AG08395 (cell line): ENCODE measurements at places on chromosomes 13 and 19.
A peak's percentile ranks its signal among the peaks of the same experiment; 100 is the strongest.

GRCh38 chr19:2385053-2385721 is 25.1 kb downstream of the TMPRSS9 start:
- DNase-seq = peak; percentile 80

DNA sequence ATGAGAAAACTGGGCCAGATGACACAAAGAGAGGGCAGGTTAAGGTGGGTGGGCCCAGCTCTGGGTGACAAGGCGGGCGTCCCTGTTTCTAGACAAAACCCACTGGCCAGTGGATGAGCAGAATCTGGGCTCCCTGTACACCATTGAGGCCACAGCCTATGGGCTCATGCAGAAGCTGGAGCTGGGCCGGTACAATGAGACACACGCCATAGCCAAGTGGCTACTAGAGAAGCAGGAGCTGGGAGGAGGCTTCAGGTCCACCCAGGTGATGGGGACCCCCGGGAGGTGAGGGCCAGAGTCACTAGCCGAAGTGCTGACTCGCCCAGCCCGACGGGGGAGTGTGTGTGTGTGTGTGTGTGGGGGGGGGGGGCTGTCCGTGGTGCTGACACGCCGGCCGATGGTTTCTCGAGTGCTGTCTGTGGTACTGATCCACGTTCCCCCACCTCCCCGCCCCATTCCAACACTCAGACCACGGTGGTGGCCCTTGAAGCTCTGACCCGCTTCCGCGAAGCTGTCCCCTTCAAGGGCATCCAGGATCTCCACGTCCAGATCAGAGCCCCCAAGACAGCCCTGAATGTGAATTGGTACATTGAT is 24.3 kb upstream of the SHFL start:
- peak; percentile 33 for DNase-seq

DNA sequence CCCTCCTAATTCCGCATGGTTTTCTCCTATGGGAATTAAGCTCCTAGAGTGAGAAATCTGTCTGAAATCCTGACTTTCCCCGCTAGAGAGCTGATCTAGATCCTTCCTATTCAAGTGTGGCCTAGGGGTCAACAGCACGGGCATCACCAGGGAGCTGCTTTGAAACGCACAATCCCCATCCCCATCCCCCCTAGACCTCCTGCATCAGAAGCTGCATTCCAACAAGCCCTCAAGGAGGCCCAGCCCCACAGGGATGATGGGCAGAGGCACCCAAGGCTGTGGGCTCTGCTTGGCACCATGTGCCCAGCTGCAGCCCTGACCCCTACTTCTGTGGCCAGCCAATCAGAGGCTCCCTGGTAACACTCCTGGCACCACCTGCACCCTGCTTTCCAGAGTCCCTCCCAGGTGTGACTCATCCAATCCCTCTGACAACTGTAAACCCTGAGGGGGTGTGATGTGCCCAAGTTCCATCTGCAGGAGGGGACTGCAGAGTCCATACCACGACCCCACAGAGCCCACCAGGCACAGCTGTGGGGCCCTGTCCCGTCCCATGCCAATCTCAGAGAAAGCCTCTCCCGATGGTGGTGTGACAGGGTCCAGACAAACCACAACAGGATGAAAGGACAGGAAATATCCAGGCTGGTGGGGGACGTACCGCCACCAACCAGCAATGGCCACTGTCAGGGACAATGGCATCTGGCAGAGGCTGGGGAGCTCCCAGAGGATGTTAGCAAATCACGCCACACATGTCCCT is 19.8 kb upstream of the SLC35E1 start:
- no peak for DNase-seq

DNA sequence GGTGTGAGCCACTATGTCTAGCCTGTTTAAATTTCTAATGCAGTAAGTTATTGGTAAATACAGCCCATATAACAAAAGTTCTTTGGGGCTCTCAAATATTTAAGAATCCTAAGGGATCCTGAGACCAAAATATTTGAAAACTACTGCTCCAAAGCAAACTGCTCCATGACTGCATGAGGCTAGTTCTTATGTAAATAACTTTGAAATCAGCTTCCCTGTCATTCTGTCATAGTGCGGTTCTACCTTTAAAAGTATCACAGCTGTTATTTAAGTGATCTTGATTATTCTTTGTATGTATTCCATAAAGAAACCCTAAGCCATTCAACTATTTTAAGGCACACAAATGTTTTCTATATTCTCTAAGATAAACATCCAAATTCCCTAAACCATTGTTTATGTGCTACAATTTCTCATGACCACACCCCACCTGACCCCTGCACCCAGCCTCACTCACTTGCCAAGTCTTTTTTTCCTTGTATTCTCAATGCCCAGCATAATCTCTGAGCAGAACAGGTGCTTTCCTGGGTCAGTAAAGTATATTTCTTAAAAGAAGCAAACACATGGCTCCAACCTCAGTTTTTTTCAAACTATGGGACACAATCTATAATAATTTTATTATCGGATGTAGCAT is 146.6 kb downstream of the RNF17 start:
- DNase-seq = no peak

DNA sequence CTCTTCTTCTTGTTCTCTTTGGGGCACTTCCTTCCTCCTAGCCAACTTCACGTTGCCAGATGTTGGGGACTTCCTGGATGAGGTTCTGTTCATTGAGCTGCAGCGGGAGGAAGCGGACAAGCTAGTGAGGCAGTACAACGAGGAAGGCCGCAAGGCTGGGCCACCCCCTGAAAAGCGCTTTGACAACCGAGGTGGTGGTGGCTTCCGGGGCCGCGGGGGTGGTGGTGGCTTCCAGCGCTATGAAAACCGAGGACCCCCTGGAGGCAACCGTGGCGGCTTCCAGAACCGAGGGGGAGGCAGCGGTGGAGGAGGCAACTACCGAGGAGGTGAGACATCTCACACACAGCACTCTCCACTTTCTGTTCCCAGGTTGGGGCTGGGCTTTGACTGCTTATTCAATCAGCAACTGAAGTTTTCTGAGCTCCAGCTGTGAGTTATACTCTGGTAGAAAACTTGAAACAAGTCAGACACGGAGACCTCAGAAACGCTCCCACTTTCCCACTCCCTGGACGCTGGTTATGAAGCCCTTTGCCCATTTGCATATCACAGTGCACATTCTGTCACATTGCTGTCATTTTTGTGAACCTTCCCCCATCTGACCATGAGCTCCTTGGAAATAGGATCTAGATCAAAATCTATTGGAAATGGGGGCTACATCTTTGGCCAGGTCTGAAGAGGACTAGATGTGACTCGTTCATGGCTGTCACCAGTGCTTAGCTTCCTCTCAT is 7.2 kb upstream of the CCDC97 start:
- DNase-seq = no peak

DNA sequence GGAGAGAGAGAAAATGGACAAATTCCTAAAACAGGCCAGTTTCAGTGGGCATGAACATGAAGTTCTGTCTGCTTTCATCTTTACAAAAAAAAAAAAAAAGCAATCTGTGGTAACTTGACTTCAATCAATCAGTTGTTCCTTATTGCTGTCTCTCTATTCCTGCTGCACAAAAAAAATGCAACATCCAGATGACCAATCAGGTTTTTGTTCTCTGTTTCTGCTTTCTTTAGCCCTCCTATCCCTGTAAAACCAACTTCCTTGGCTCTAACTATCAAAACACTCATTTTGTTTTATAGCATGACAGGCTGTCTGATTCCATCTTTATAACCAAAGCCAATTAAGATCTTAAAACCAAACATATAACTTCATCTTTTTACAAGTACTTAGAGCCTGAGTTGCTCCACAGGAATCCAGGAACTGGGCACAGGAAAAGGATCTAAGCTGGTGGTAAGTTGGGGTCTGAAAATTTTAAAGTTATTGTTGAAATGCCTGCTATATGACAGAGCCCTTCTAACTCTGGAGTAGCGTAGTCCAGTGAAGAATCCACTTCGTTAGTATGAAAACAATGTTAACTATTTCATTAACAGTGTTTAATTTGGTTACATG is at the start of gene FPR3:
FPR3 (plus strand) TSS at position 273 of the 606 bp plus-strand sequence. CDS start 28,592 bp downstream, outside the sequence.
- DNase-seq = no peak
